Sciatic nerve (tissue), 2 donors: ENCODE measurements at places on chromosomes 16 and 17.

GRCh38 chr17:3575511-3575910 lies 17.9 kb upstream of the TRPV3 start:
- DNase-seq, result no peak

GRCh38 chr17:73064084-73064938 lies 28.2 kb downstream of the SLC39A11 start:
- no peak for DNase-seq

DNA sequence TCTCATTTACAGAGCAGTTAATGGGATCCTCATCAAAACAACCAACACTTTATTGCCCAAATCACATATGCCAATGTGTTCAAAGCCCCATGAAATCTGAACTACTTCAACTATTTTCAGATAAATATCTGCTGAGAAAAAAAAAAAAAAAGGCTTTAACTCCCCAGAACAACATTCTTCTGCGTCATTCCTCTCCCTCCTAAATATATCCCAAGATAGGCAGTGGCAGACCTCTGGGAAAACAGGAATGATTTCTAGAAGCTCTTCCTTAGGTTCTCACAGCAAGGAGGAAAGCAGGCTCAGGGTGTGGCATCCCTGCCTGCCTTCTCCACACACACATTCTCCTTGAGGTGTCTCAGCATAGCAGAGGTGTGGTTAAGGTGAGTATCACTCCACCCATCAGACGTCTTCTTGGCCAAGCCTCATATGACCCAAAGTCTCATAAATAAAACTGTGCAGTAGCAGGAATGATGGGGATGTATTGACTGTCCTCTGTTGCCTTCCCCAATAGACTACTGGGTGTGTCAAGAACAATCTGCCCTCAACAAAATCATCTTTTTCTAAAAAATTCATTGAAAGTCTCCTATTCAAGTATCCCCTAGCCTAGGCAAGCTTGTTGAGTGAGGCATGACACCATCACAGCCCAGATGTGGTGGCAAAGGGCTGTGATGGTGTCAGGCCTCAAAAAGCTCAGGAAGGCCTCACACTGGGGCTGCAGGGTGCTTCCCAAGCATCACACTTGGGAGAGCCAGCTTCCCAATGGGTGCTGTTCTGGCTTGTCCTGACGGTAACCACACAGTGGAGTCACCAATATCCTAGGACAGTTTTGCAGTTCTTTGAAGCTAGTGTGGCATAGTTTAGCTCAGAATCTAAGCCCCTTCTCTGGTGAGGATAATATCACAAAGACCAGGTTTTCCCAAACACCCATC lies 135.4 kb upstream of the SOX9 start:
- no peak for DNase-seq

DNA sequence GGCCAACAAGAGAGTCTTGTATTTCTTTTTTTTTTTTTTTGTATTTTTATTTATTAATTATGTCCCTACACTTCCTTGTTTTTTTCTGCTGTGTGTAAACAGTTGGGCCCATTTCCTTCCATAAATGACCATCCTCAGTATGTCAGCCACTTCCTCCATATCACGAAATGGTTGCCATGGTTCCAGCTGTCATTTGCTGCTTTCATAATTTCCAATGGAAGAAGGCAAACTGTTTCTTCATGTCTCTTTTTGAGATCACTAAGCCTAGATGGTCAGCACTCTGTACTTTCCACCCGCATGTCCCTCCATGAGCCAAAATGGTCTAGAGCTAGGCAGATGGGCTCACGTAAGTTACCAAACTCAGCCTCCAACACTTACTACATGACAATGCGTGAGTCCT lies 133.5 kb upstream of the FOXF1 start:
- no peak for DNase-seq

- DNase-seq, result no peak
These were observed 33.5 kb downstream of the ABCC6 start for GRCh38 chr16:16189842-16190241.

GRCh38 chr17:35559495-35560210 lies 966 bp downstream of the SLFN14 start:
- DNase-seq, result no peak

GRCh38 chr16:3235856-3236669 lies 1.1 kb upstream of the ZNF200 start:
- peak; percentile 67 for DNase-seq

GRCh38 chr17:48100591-48101011 lies 677 bp downstream of the CBX1 start:
- DNase-seq, result peak; percentile 75

GRCh38 chr16:88913001-88913612 lies 46.6 kb upstream of the PABPN1L start:
- DNase-seq, result no peak

DNA sequence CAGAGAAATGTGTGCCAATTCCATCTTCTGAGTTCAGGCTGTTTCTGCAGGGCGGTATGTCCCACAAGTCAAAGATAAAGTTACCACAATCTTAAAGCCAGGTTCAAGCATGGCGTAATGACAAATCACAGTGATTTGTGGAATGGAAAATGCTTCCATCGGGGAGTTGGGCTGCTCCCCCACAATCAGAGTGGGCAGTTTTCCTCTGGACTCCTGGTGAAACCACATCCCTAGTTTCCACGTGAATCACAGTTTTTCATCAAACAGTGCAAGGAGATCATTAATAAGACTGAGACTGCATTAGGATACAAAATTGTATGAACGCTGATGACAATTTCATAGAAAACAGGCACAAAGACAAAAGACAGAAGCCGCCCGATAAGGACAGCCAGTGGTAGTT lies 3.6 kb downstream of the LITAF start:
- DNase-seq, result no peak

- DNase-seq, result peak; percentile 96
These were observed at the start of gene SLC2A4 for GRCh38 chr17:7281074-7281952. SLC2A4 (plus strand) TSS chr17:7281718; CDS start chr17:7281935, 217 bp downstream.

GRCh38 chr17:70288540-70289290 lies 119.4 kb downstream of the KCNJ2 start:
- no peak for DNase-seq

GRCh38 chr17:72004011-72004427 lies 116.8 kb upstream of the SOX9 start:
- DNase-seq, result no peak

DNA sequence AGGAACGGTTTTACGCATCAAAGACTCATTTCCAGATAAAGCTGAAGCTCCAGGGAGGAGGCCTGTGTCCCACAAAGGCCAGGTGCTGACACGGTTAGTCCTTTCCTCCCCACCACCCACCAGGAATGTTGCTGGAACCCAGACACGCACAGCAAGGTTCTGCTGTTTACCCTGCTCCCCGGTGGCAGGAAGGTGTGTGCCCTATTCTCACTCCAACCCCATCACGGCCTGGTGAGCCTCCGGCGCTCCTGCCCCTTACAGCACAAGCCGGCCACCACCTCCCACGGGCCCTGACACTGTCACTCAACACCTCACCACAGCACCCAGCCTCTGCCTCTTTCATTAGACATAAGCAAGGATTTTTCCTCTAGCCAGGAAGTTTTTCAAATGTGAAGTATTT lies 47.8 kb downstream of the ANKRD11 start:
- DNase-seq, result no peak

DNA sequence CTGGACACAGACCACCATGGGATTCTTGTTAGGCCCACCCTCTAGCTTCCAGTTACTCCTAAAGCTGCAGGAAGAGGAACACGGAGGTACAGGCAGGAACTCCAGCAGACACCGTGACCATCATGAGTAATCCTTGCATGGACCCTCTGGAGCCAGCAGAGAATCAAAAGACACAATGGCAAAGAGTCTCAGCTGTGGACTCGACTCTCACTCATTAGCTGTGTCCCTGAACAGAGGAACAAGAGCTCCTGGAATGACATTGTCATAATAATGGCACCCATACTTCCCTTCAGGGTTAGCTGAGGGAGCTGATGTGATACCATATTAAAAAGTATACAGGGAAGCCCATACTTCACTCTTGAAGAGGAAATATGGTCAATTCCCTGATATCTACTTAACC lies 176.3 kb upstream of the ASIC2 start:
- no peak for DNase-seq

DNA sequence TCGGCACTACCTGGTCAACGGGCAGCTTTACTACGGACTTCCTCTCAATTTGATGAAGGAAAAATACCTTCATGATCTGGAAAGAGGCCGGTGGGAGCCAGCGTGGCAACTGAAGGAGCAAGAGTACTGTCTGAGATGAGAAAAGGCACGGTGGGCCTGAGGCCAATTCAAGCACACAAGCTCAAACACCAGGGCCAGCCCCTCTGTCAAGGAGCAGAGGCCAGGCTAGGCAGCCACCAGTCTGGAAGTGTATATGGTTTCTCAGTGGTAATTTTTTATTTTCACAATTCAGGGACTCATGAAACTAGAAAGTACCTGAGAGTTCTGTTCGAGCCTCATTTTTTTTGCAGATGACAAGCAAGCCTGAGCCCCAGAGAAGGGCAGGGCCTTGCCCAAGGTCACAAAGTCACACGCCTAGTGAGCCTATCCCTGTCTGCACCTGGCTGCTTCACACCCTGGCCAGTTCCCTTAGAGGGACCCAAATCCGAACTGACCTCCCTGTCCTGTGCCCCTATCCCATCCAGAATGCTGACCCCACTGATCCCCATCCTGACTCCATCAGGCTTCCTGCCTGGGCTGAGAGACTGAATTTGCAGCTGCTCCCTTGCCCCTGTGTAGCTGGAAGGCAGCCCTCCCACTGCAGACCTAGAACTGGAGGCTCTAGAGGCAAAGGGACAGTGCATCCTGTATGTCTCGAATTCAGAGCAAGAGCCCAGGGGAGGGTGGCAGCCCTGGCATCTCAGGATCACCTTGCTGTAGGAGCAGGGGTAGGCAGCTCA lies 4.8 kb upstream of the TBX2 start:
- DNase-seq, result no peak

GRCh38 chr17:56298846-56299245 lies 145.6 kb downstream of the ANKFN1 start:
- no peak for DNase-seq

DNA sequence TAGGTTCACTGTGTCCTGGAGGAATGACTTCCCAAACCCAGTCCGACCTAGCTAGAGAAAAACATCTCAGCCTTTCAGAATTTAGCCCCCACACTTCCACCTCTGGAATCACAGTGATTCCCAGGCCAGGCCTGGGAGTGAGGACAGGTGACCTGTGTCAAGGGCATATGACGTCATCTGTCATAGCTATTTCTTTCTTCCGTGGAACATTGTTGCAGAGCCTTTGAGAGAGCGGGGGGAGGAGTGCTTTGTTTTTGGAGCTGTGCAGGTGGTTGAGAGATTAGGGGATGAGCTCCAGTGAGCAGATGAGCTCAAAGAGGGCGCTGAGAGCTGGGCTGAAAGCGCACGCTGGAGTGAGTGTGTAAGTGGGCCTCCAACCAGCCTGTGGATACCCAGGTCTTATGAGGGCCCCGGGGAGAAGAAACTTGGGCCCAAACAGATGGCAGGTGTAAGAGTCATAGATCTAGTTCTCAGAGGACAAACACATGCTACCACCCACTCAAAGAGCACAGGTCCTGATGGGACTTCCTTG lies 344.8 kb downstream of the SNX29 start:
- DNase-seq, result no peak

GRCh38 chr17:43449470-43450248 lies 34.1 kb upstream of the DHX8 start:
- DNase-seq, result peak; percentile 15
